ENCODE measurements at places on chromosomes 16 and 17.
A peak's percentile ranks its signal among the peaks of the same experiment; 100 is the strongest.

- no peak for DNase-seq
Observed at GRCh38 chr16:49687476-49688002, 168.4 kb downstream of the ZNF423 start.

DNA sequence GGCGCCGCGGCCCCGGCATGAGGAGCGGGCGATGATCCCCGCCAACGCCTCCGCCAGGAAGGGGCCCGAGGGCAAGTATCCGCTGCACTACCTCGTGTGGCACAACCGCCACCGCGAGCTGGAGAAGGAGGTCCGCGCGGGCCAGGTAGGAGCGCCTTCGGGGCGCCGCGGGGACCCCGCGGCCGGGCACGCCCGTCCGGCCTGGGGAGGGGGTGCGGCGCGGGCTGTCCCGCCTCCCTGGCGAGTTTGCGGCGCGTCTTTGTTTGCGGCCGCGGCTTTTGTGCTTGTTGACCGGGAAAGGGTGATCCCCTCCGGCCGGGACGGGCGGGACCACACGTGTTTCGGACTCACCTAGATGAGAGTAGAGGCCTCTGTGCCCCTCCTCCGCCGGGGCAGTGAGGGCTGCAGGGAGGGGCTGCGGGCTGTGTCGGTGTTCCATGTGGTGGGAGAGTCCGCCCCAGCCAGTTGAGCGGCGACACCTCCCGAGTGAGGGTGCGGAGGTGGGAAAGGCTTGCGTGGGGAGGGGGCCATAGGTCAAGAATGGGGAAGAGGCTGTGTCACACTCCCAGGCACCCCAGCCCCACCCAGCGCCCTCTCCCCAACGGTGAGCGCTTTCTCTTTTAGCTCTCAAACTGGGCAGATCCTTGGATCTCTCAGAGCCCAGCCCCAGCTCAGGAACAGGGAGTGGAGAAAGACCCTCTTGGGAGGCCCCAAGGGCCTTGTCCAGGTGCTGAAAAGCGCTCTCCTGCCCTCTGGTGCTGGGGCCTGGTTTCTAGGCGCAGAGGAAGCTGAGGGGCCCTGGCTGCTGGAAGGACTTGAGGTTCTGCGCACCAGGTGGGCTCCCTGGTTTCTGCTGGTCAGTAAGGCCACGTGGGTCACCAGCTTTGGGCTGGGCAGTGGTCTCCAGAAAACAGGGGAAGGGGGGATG is 923 bp downstream of the ANKRD13B start:
- DNase-seq = peak; percentile 25

DNA sequence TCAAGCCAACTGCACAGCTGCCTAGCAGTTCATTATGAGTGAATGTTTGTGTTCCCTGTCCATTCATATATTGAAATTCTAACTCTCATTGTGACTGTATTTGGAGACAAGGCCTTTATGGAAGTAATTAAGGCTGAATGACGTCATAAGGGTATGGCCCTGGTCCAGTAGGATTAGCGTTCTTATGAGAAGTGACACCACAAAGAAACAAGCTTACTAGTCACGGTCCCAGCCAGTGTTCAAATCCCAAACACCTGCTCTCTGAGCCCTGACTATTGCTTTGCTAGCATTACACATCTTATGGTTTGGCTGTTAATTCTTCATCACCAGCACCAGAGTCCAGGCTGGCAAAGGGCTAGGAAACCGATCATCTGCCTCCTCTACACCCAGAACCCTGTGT is 2.2 kb downstream of the ZNF668 start:
- peak; percentile 68 for DNase-seq

GRCh38 chr16:80047842-80048241 is 447.3 kb upstream of the MAF start:
- no peak for DNase-seq

All from EL (cell line).